ENCODE measurements at places on chromosomes 5 and 9. TPM values are rescaled to one million over a fixed set of nuclear protein-coding genes. Genes with fewer than 3 reads are reported as not detected.

GRIA1 gene
- 6.0 TPM for total RNA-seq

TEK gene
- 3.4 TPM for total RNA-seq

PCDHA13 gene
- total RNA-seq, result 0.19 TPM

GDF9 gene
- total RNA-seq, result 0.13 TPM

ADAMTS16 gene
- not detected for total RNA-seq

Measured in aortic smooth muscle cell (primary cell).